ENCODE measurements at places on chromosomes 7 and 10. TPM values are rescaled to one million over a fixed set of nuclear protein-coding genes. Genes with fewer than 3 reads are reported as not detected.

Gene PODXL
- 205 TPM for total RNA-seq

Gene PLXDC2
- total RNA-seq, result 1.5 TPM

Gene CPEB3
- total RNA-seq, result 2.0 TPM

Gene UCN3
- not detected for total RNA-seq

Gene FAM13C
- 0.93 TPM for total RNA-seq

Gene TMEM229A
- not detected for total RNA-seq

Gene FAM237B
- not detected for total RNA-seq

Gene CDC14C
- total RNA-seq, result not detected

Gene NKX2-3
- total RNA-seq, result 2.4 TPM

Gene EBLN1
- not detected for total RNA-seq

Gene VPS41
- 61.2 TPM for total RNA-seq

Gene CALCR
- total RNA-seq, result not detected

Gene ARL3
- 6.1 TPM for total RNA-seq

Gene TCF7L2
- total RNA-seq, result 6.7 TPM

Gene SEMA3A
- total RNA-seq, result 0.29 TPM

Gene PON1
- not detected for total RNA-seq

Gene LIPK
- total RNA-seq, result not detected

Measured in thoracic aorta endothelial cell (primary cell).